ENCODE measurements at places on chromosomes 12 and 14. TPM values are rescaled to one million over a fixed set of nuclear protein-coding genes. Genes with fewer than 3 reads are reported as not detected.

The KLRK1 gene
- 0.78 TPM for total RNA-seq

The CLEC6A gene
- not detected for total RNA-seq

The GPR84 gene
- total RNA-seq: 0.99 TPM

The LRRC10 gene
- not detected for total RNA-seq

The DNAH10 gene
- 0.25 TPM for total RNA-seq

The SLC38A4 gene
- not detected for total RNA-seq

The CLEC7A gene
- total RNA-seq: 8.2 TPM

The LTB4R2 gene
- total RNA-seq: 23.3 TPM

The RNFT2 gene
- 5.7 TPM for total RNA-seq

The TSPAN8 gene
- not detected for total RNA-seq

The GLT8D2 gene
- total RNA-seq: not detected

The ITGA7 gene
- total RNA-seq: 1.4 TPM

The IL22 gene
- total RNA-seq: 5.6 TPM

The RASAL1 gene
- total RNA-seq: 0.89 TPM

The GUCY2C gene
- total RNA-seq: not detected

The FBLN5 gene
- total RNA-seq: 3.7 TPM

The ANKRD9 gene
- 17.6 TPM for total RNA-seq

The GARIN6 gene
- not detected for total RNA-seq

The RNASE4 gene
- not detected for total RNA-seq

The ANKRD13A gene
- 78.8 TPM for total RNA-seq

The CEP170B gene
- total RNA-seq: 7.7 TPM

The LMNTD1 gene
- not detected for total RNA-seq

The SRRM4 gene
- total RNA-seq: not detected

The NEUROD4 gene
- total RNA-seq: not detected

The TARBP2 gene
- 29.3 TPM for total RNA-seq

The B3GNT4 gene
- total RNA-seq: not detected

The TESPA1 gene
- 160 TPM for total RNA-seq

The TRMT61A gene
- total RNA-seq: 8.3 TPM

The HHIPL1 gene
- 0.21 TPM for total RNA-seq

The TFCP2 gene
- total RNA-seq: 20.5 TPM

The PKP2 gene
- total RNA-seq: 0.25 TPM

The MYO1H gene
- total RNA-seq: not detected

The CCDC197 gene
- total RNA-seq: not detected

The DDN gene
- total RNA-seq: 0.70 TPM

The RTN1 gene
- 3.4 TPM for total RNA-seq

The RIMKLB gene
- 15.2 TPM for total RNA-seq

The LPAR5 gene
- total RNA-seq: 8.1 TPM

The FAM234B gene
- total RNA-seq: 1.9 TPM

The SLC16A7 gene
- total RNA-seq: 37.8 TPM

The OAS1 gene
- 16.2 TPM for total RNA-seq

The TEX22 gene
- total RNA-seq: 0.60 TPM

The CELA1 gene
- total RNA-seq: not detected

The PPFIA2 gene
- not detected for total RNA-seq

The EXOC3L4 gene
- total RNA-seq: not detected

The IL31 gene
- total RNA-seq: not detected

The BDKRB2 gene
- not detected for total RNA-seq

The NPAS3 gene
- not detected for total RNA-seq

The RTL1 gene
- not detected for total RNA-seq
